ENCODE measurements at places on chromosomes 6 and 20. TPM values are rescaled to one million over a fixed set of nuclear protein-coding genes. Genes with fewer than 3 reads are reported as not detected.

DNA sequence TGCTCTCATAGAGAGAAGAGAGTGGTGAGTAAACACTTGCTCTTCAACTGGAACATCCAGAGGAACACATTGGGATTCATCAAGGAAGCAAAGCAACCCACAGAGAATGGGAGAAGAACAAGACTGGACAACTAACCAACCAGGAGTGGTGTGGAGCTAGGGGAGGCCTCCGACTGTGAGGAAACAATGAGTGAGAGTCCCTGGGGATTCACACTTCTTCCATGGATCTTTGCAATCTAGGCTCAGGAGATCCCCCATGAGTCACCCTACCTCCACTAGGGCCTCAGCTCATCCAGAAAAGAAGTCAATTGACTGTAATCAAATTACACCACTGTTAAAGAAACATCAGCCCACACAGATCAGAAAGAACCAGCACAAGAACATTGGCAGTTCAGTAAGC lies 42.3 kb upstream of the CLVS2 start:
- no peaks in the 10 kb centered on the region for H3K36me3 ChIP-seq
- DNase-seq, result no peak
- no peak overlapping the region for H3K4me3 ChIP-seq
- no peaks in the 10 kb centered on the region for H3K27me3 ChIP-seq
- no peak overlapping the region for H3K27ac ChIP-seq

GRCh38 chr20:10634211-10634610 lies 39.6 kb downstream of the JAG1 start:
- H3K4me1 ChIP-seq, result peaks cover 26% of the 10 kb centered on the region
- no peak overlapping the region for H3K27ac ChIP-seq
- H3K27me3 ChIP-seq, result no peaks in the 10 kb centered on the region
- H3K4me3 ChIP-seq, result no peak overlapping the region
- no peaks in the 10 kb centered on the region for H3K36me3 ChIP-seq
- DNase-seq, result no peak

DNA sequence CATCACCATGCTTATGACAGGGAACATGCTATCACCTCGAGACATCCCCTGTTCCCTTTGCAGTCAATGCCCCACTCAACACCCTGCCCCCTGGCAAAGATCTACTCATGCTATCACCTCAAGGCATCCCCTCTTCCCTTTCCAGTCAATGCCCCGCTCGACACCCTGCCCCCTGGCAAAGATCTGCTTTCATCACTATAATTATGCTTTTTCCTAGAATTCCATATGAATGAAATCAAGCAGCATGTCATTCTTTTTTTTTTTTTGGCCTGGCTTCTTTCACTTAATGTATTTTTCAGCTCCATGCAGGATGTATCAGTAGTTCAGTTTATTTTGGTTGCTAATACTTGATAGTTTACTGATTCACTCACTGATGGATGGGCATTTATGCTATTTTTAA lies 554.9 kb downstream of the CDH26 start:
- H3K27me3 ChIP-seq, result no peaks in the 10 kb centered on the region
- DNase-seq, result no peak
- peak overlapping the region; percentile 45 for H3K27ac ChIP-seq
- no peaks in the 10 kb centered on the region for H3K36me3 ChIP-seq
- no peak overlapping the region for H3K4me3 ChIP-seq

GRCh38 chr6:128422200-128422599 lies 98.2 kb downstream of the PTPRK start:
- no peak overlapping the region for H3K4me3 ChIP-seq
- H3K36me3 ChIP-seq, result no peaks in the 10 kb centered on the region
- no peaks in the 10 kb centered on the region for H3K4me1 ChIP-seq
- DNase-seq, result no peak

- peaks cover 29% of the 10 kb centered on the region for H3K27me3 ChIP-seq
- DNase-seq, result no peak
- no peaks in the 10 kb centered on the region for H3K4me1 ChIP-seq
- H3K27ac ChIP-seq, result no peak overlapping the region
- no peaks in the 10 kb centered on the region for H3K36me3 ChIP-seq
Measured at GRCh38 chr20:63053432-63054102, 46.8 kb upstream of the BHLHE23 start.

GRCh38 chr6:110658631-110659211 lies 156.5 kb downstream of the CDK19 start:
- no peaks in the 10 kb centered on the region for H3K36me3 ChIP-seq
- no peak overlapping the region for H3K4me3 ChIP-seq
- no peaks in the 10 kb centered on the region for H3K27me3 ChIP-seq
- peaks cover 22% of the 10 kb centered on the region for H3K4me1 ChIP-seq

Gene TOX2
- total RNA-seq, result 0.97 TPM

Gene PLA2G7
- not detected for total RNA-seq

Gene SASH1
- 99.0 TPM for total RNA-seq

Gene LYRM2
- total RNA-seq, result 30.1 TPM

Gene PPIL6
- total RNA-seq, result 3.7 TPM

Gene APOM
- 3.3 TPM for total RNA-seq
